Activated effector memory CD4-positive, alpha-beta T cell treated with Interleukin-2 at 50 U/mL for 16 hours (primary cell): ENCODE measurements at places on chromosomes 11 and 22.

DNA sequence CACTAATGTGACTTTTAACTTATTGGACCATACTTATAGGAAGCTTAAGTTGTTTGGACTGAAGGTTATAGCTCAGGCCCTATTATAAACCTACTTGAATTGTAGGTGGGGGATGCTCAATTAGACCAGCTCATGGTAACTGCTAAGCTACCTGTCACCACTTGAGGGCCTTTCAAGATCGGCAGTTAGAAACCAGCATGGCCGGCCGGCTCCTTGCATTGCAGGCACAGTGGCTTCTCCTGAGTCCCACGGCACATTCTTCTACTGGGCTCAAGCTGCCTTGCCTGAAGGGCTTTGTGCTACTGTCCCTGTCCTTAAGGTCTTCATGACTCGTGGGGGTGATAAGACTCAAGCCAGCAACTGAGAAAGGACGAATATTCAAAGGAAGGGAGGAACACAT, 70.8 kb downstream of the TBC1D22A start:
- DNase-seq: no peak

GRCh38 chr11:111871693-111872161, 346 bp upstream of the ALG9 start:
- no peak for DNase-seq

- no peak for DNase-seq
Measured at GRCh38 chr22:43272301-43272700, 70.9 kb downstream of the SCUBE1 start.

- no peak for DNase-seq
Measured at GRCh38 chr11:108117746-108118371, 3.5 kb upstream of the ACAT1 start.

DNA sequence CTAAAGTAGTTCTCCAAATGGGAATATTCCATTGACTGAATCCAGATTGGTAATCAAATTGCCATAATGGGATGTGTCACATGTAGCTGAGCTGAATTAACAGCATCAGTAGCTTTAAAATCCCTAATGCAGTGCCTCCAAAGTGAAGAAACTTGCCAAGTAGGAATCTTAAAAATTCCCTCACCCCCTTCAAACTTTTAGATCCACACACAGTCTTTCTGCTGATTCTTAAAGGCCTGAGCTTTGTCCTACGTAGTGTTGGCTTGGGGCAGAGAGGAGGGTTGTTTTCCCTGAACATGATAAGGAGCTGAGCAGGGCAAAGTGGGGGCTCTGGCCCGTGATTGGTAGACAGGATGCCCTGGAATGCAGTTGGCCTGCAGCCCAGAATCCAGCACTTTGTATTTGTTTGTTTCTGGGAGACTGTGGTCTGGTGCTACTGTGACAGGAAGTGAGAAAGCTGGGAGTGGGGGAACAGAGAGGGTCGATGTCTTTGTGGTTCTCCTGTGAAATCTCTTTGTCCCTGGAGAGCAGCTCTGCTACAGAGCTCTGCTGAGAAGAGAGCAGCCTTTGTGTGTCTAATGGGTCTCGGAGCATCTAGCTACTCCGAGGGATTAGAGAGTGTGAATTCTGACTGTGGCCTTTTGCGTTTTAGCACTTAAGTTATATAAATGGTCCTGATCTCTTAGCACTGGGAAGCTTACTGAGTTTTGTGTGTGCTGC, 16.9 kb downstream of the CTNND1 start:
- no peak for DNase-seq

GRCh38 chr11:114166362-114166761, 106.9 kb downstream of the ZBTB16 start:
- DNase-seq: no peak

DNA sequence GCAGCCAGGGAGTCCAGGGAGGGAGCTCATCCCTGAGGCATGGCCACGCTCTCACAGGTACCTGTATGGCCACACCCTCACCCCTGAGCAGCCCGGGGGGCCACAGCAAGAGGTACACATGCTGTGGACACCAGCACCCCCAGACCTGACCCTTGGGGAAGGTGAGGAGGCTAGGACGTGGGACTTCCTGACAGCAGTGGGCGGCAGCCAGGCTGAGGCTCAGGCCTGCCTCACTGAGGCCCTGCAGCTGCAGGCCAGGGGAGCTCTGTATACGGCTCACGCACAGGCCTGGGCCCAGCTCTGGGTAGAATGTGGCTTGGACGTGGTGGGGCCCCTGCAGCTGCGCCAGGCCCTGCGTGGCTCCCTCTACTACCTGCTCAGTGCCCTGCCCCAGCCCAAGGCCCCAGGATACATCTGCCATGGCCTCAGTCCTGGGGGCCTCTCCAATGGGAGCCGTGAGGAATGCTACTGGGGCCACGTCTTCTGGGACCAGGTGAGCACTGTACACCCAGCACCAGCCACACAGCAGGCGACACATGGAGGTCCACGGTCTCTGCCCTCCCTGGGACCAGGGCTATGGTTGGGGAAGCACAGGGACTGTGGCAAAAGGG, 1.8 kb downstream of the PGGHG start:
- no peak for DNase-seq

DNA sequence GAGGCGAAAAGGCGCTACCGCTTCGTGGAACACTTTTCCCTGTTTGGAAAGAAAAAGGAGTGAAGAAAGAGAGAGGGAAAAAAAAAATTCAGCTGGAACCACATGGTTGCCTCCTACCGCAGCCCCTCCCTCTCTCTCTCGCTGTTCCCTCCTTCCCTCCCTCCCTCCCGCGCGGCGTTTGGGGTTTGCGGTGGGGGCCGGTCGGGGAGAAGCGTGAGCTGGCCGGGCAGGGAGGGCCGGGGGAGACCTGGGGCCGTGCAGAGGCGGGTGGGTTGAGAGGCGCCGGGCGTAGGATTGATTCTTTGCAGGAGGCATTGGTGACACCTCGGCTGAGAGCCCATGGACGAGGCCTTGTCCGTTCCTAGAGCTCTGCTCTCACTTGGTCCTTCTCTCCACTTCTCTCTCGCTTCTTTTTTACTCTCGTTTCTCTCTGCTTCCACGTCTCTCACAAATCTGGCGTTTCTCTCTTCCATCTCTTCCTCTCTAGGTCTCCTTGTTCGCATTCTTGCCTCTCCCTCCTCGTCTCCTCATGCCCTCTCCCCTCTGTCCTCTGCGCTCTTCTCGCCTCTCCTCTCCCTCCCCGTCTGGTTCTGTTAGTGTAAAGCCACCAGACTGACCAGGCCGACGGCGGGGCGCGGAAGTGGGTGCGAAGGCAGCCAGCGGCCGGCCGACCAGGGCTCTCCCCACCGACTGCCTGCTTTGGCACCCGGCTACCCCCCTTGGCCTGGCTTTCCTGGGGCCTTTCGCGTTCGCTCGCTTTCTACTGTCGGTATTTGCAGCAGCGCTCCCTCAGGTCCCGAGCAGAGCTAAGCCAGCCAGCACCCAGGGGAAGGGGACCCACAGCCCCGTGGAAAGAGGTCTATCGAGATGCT, at the start of gene CLMP:
Gene CLMP, minus strand, starts transcription at position 61 of the 872 bp plus-strand sequence. CDS start 308 bp downstream, outside the sequence.
- no peak for DNase-seq

DNA sequence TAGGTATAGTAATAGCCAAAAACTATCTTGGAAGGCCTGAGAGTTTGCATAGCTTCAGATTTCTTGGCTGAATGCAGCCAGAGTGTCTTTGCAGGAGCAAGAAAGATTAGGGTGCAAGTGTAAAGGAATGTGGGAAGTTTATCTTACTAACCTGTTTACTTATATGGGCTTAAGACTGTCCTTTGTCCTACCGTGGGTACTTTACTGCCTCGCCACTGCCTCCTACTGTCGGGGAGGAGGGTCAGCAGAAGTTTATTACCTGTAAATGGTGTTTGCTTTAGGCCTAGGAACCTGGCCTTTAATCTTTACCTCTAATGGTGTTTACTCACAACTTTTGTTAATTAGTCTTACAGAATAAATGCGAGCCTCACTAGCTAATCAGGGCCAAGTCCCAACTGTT, 633.8 kb downstream of the DLG2 start:
- DNase-seq: no peak

- DNase-seq: no peak
Measured at GRCh38 chr22:42114721-42115120, 15.9 kb downstream of the CYP2D6 start.

DNA sequence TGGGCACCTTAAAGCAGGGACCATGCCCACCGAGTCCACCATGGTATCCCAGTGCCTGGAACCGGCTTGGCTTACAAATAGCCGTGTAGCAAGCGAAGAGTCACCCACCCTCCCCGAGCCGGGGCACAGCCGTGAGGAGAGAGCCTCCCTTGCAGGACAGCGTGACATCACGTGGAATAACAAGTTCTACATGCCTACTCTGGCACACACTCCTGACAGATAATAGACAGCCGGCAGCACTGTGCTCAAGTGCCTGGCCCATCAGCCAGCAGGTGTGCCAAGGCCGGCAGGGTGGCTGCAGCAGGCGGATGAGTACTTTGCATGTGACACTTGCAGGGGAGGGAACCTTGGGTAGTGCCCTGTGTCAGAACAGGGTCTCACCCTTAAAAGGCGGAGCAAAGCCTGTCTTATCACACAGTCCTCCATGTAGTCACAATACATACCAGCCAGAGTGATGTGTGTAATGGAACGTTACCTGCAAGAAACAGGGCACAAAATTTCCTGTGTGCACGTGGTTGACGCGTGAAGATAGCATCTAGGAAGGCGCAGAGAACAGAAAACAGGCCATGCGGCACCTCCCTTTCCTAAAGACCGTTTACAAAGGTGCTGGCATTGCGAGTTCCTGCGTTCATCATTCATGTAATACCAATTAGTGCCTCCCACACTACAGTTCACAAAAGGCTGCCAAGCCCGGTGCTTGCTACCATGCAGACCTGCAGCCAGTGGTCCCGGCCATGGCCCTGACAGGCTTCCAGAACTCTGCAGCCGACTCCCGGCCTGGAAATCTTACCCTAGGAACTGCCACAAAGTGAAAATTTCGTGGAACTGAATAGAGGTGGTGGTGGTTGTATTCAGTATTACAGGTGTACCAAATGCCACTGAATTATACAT, 16.4 kb downstream of the TOM1 start:
- no peak for DNase-seq

GRCh38 chr11:89457190-89457589, 34.0 kb downstream of the NOX4 start:
- no peak for DNase-seq

DNA sequence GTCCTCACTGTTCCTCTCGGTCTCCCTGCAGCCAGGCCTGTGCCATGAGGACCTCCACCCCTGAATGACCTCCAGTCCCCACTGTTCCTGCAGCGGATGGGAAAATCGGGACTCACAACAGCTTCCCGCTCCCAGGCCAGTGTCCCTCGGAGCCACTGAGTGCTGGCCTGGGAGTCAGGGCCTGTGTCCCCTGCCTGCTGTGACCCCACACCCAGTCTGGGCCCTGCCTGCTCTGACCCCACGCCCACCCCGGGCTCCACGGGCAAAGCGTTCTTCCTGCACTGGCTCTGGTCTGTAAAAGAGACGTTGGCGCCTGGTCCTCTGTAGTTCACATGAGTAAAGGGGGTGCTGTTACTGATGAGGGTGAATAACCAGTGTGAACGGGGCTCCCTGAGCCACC, 73.0 kb upstream of the SHISAL1 start:
- DNase-seq: no peak

GRCh38 chr11:92828556-92828955, 140.9 kb upstream of the MTNR1B start:
- DNase-seq: no peak

GRCh38 chr11:2413742-2414579, 13.4 kb downstream of the TSSC4 start:
- no peak for DNase-seq

- DNase-seq: no peak
Measured at GRCh38 chr11:133555034-133555433, 22.7 kb upstream of the OPCML start.

GRCh38 chr22:23913306-23913660, 19.1 kb downstream of the MIF start:
- no peak for DNase-seq

DNA sequence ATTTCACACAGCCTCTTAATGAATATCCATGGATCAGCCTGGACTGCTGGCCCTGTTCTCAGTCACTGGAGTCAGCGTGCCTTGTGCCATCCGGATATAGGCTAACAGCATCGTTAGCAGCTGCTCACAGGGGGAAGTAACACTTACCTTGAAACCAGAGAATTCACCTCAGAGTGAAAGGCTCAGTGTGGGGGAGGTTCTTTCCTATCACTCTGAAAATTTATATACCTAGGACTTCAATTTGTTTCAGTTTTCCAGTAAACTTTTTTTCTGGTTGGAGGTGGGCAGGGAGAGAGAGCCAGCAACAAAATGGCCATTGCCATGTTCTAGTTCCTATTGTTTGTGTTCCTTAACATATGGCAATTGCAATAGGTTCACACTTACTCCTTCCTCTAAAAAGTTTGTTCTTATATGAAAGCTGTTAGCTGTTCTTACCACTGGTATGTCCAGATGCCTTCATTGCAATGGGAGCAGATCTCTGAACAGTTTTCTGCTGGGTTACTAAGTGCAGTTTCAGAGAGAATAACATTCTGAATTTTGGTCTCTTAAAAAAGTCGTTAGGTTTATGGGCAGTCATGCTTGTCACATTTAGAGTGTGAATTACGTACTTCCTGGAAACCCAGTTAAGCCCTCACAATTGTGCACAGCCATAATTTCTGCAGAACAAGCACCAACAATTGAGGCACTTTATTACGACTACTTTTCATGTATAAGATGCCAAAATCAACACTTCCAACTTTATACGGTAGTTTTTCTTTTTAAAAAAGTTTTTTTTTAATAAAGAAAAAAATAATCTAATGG, 247.6 kb downstream of the CADM1 start:
- DNase-seq: no peak

GRCh38 chr11:43582024-43582862, 98.3 kb upstream of the HSD17B12 start:
- DNase-seq: no peak

DNA sequence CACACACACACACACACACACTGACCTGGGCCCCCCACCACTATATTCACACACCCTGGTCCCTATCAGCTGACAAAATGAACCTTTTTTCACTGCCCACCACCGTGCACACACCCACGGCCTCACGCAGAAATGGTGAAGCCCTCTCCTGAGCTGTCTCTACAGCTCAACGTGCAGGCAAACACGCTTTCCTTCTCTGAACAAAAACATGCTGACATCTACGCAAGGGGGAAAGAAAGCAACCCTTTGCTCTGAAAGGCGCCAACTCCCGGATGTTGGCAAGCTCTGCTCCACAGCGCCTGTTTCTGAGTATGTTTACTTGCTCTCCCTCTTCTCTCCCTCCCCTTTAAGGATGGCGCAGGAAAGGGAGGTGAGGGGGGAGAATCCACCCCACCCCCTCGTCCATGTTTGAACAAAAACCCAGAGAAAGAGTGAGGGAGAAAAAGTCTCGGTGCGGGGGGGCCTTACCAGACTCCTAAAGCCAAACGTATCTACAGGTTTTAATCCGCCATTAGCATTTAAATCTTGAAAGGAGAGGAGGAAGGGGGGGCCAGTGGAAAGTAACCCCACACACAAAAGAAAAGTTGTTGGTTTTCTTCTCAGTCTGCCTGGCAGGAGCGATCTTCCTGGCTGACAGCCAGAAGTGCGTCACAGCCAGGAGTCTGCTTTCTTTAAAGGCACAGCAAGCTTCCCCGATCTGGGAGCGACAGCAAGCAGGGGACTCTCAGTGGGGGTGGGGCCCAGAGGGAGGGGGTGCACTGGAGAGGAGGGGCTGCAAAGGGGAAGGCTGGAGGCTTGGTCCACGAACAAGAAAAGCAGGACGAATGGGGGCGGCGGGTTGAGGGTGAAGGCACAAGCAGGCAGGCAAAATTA, 39.6 kb downstream of the NUMA1 start:
- peak; percentile 68 for DNase-seq

GRCh38 chr22:48798281-48799226, 1029.1 kb downstream of the BRD1 start:
- no peak for DNase-seq

- no peak for DNase-seq
Measured at GRCh38 chr11:117977029-117977428, 9.2 kb upstream of the IL10RA start.

- DNase-seq: no peak
Measured at GRCh38 chr11:103016031-103016430, 60.5 kb upstream of the MMP13 start.
